Fibroblast of the aortic adventitia (primary cell): ENCODE measurements at places on chromosomes 3 and 15. TPM values are rescaled to one million over a fixed set of nuclear protein-coding genes. Genes with fewer than 3 reads are reported as not detected.

Gene CCR3
- not detected in 2 replicates for total RNA-seq

DNA sequence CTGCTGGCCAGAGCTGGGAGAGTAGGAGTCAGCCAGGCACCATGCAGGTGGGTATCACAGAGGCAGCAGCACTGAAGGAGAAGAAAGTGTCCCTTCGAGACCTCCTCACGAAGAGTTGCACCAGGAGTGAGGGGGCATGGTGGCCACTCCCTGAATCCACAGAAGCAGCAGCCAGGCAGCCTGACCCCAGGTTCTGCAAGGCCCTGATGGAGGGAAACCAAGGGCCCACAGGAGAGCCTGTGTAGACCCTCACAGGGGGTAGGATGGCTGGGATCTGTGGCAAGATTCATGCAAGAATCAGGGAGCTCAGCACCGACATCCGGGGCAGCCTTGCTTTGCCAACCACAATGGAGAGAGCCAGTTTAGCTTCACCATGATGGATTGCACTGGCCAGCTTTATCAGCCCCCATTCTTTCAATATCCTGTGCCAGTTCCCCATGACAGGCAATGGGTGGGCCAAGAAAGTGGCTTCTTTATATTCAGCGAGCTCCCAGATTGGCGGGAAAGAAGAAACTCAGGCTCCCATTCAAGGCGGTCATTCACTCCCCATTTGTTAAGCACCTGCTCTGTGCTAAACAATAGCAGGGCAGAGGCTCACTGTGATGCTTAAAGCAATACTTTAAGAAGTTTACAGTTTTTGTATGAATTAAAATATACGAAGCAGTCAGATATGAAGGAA lies 33.5 kb upstream of the TBC1D21 start:
- DNase-seq, result no peak

Gene MTHFS
- 8.2 and 8.4 TPM in 2 replicates for total RNA-seq

Gene DNAH12
- 0.09 and 0.25 TPM in 2 replicates for total RNA-seq

Gene GOLGA6A
- not detected in 2 replicates for total RNA-seq

Gene ZIC1
- 0.18 TPM in 1 of 2 replicates, not detected in the other for total RNA-seq

DNA sequence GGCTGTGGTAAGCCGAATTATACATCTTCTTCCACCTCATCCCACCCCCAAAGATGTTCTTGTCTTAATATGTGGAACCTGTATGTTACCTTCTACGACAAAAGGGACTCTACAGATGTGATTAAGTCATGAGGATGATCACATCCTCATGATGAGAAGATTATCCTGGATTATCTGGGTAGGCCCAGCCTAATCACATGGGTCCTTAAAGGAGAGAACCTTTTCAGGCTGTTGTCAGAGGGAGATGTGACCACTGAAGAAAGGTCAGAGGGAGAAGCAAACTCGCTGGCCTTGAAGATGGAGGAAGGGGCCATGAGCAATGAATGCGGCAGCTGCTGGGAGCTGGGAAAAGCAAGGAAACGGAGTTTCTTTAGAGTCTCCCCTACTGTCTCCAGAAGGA lies 12.9 kb upstream of the SCG3 start:
- DNase-seq, result no peak

GRCh38 chr15:72323752-72324151 lies 3.8 kb upstream of the CELF6 start:
- no peak for DNase-seq

GRCh38 chr3:51502562-51502910 lies 2.7 kb upstream of the DCAF1 start:
- DNase-seq, result no peak

DNA sequence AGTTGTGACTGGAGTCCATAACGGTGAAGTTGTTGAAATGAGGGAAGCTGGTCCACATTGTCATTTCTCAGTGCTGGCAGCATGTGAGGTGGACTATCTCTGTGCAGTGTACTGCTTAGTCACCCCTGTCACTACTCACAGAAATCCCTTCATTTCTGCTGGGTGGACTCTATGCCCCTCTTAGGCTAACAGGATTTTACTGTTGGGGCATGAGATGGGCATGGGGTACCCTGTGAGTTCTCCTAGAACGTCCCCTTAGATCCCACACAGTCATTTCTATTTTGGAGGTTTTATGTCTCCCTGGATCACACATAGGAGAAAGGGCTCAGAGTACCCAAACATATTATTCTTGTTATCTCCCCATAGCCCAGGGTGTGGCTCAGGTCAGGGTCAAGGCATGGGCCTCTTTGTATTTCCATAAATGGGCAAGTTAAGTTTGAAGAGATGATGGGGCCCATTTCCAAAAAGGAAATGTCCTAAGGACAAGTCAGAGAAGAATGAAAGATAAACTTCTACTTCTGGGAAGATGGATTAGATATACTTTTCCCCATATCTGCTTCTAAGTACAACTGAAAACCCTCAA lies 15.2 kb downstream of the P2RY1 start:
- DNase-seq, result no peak

- peak; percentile 46 for DNase-seq
Observed at GRCh38 chr3:50550079-50550736, 17.3 kb downstream of the C3orf18 start.

DNA sequence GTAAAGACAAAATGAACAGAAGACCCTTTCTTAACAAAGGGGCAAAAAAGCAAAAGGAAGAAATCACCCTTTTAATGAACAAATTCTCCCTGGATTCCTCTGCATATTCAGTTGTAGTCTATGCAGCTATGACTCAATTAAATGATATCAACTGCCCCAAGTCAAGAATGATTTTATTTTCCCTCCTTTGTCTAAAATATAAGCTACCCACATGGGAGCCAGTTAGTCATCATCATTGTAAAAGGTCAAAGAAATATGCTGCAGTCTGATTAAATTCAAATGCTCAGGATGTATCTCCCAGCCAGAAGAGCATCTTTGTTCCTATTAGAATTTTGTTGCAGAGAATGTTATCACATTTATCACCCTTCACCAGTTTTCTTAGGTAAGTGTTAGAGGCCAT lies 84.0 kb downstream of the SST start:
- DNase-seq, result no peak

DNA sequence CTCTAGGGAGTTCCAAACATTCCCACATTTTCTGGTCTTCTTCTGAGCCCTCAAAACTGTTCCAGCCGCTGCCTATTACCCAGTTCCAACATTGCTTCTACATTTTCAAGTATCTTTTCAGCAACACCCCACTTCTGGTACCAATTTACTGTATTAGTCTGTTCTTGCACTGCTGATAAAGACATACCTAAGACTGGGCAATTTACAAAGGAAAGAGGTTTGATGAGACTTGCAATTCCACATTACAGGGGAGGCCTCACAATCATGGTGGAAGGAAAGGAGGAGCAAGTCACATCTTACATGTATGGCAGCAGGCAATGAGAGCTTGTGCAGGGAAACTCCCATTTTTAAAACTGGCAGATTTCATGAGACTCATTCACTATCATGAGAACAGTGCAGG lies 629.1 kb upstream of the NR2F2 start:
- no peak for DNase-seq

Gene SLC27A2
- total RNA-seq, result not detected in 2 replicates

GRCh38 chr3:76353683-76354082 lies 568.3 kb upstream of the ZNF717 start:
- DNase-seq, result no peak

DNA sequence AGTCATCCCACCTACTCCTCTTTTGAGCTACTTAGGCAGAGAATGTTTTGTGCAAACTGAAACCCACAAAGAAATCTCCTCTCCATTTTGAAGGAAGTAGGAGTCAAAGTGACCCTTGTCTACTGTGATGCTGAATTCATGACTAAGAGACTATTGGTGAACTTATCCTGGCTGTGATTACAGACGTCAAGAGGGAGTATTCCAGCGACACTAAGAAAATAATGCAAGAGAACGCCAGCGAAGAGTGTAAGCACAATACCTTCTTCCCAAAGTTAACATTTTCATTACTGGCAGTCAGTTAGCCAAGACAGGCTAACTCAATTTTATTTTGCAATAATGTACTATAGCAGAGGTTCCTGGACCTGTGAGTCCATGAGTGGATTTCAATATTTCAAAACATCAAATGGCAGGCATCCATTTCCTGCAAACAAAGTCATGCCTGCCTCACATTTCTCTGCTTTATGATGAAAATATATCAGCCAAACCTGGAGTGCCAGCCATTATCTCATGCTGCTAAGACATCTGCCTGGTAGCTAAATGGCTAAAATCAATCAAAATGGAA lies 59.0 kb downstream of the CTNNB1 start:
- DNase-seq, result peak; percentile 18

GRCh38 chr15:64894395-64895056 lies 17.2 kb upstream of the ANKDD1A start:
- no peak for DNase-seq

- peak; percentile 16 for DNase-seq
Observed at GRCh38 chr3:133895208-133896001, at the start of gene RAB6B. Gene RAB6B, minus strand, starts transcription at chr3:133895882. Its CDS starts 416 bp downstream, at chr3:133895466.

DNA sequence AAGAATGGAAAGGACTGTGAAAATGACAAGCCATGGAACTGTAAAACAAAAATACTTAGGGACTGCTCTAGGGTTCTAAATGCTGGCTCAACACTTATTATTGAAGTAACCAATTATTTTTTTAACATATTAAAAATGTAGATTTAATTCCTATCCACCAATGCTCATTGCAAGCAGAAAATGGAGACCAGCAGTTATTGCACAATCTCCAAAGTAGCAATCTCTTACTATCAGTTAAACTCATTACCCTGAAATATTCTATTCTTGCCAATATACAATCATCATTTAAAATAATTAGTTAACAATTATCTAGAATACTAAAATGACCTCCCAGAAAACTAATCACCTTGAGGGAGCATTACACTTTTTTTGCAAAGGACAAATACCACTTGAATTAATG lies 499.8 kb downstream of the NAALADL2 start:
- DNase-seq, result no peak

GRCh38 chr3:103403191-103403590 lies 968.4 kb downstream of the ZPLD1 start:
- DNase-seq, result no peak

GRCh38 chr15:70276401-70276800 lies 178.7 kb upstream of the TLE3 start:
- DNase-seq, result no peak

Gene DZIP1L
- total RNA-seq, result 28.3 and 38.2 TPM in 2 replicates

GRCh38 chr15:92123962-92124656 lies 269.6 kb upstream of the ST8SIA2 start:
- DNase-seq, result no peak

Gene TNFAIP8L3
- 10.3 and 22.4 TPM in 2 replicates for total RNA-seq

Gene QARS1
- 306 and 348 TPM in 2 replicates for total RNA-seq

- DNase-seq, result no peak
Observed at GRCh38 chr3:5187920-5188418, 462 bp downstream of the EDEM1 start.

DNA sequence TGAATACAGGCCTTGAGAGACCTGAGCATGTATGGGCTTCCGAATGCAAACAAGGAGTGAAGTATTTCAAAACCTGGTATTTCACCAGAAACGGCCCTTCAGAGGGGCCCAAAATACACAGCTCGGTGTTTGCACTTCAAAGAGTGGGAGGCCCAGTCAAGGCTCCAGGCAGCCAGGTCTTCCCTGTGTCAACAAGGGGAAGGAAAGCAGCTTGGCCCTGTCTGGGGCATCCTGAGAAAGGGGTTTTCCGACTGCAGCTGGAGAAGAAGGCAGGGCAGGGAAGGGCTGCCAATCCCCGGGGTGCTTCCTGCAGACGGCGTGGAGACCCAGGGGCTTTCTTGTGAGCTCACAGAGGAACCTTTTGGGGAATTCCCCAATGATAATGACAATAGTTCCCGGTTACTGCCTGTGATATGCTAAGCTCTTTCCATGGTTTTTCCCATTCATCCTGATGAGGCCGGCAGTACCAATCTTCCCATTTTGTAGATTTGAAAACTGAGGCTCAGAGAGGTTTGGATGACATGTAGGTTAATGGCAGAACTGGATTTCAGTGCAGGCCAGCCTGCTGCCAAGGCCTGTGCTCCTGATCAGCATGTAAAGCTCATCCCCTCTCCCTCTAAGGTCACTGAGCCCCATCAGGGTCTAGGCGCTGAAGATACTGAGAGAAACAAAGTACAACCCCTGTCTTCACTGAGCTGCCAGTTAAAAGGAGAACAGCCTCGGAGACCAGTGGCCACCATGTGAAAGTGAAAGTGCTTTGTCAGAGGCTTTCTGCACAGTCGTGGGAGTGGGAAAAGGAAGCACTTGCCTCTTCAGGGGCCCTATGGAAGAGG lies 43.0 kb upstream of the TLE3 start:
- peak; percentile 45 for DNase-seq

GRCh38 chr3:24123596-24123995 lies 178.5 kb downstream of the NR1D2 start:
- no peak for DNase-seq

Gene GREM1
- total RNA-seq, result 25.1 and 181 TPM in 2 replicates

GRCh38 chr3:24981309-24981708 lies 446.8 kb upstream of the RARB start:
- DNase-seq, result no peak

- DNase-seq, result no peak
Observed at GRCh38 chr15:68636256-68636655, 57.5 kb downstream of the CORO2B start.

- DNase-seq, result peak; percentile 95
Observed at GRCh38 chr15:36356978-36357601, 222.3 kb upstream of the CDIN1 start.

Gene SCAMP5
- 1.1 and 2.2 TPM in 2 replicates for total RNA-seq

GRCh38 chr3:130569461-130570365 lies 52.7 kb downstream of the COL6A6 start:
- no peak for DNase-seq

- no peak for DNase-seq
Observed at GRCh38 chr3:99526921-99527320, 111.5 kb upstream of the COL8A1 start.

- DNase-seq, result no peak
Observed at GRCh38 chr3:114154321-114154821, 24.5 kb downstream of the DRD3 start.

- DNase-seq, result peak; percentile 95
Observed at GRCh38 chr15:37100109-37100965, at the start of gene MEIS2. Gene MEIS2, minus strand, starts transcription at chr15:37100549. Its CDS starts 1,083 bp downstream, at chr15:37099466.

GRCh38 chr3:79086514-79086913 lies 681.3 kb downstream of the ROBO1 start:
- peak; percentile 72 for DNase-seq

- peak; percentile 56 for DNase-seq
Observed at GRCh38 chr15:83565553-83566159, 88.3 kb upstream of the ADAMTSL3 start.

DNA sequence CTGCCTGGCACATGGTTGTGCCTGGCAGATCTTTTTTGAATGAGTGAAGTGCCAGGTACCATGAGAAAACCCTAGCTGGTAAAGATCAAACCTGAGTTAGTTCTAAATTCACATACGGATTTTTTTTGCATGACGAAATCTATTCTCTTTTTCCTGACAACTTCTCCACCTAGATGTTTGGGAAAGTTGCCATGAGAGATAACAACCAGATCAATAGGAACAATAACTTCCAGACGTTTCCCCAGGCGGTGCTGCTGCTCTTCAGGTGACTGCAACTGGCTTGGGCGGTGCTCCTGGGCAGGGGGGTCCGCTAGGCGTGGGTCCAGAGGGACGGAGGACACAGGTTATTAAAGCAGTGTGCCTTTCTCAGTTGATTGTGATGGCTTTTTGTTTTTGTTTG lies 71.8 kb downstream of the CHDH start:
- DNase-seq, result no peak

DNA sequence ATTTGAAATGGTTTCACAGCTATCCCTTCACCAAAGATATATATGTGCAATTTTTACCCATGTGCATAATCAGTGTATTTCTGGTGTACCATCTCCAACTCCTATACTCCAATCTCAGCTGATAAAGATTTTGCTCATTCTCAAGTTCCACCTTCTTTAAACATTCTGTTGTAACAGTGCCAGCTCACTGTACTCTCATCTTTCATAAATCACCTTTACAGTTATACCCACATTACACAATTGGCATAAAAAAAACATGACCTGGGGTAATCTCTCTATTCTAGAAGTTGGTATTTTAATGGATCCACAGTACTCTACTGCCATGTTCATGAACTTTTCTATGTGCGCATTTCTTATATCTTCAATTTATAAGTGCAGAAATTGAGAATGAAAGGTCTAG lies 339.9 kb upstream of the DPH6 start:
- DNase-seq, result no peak
